ENCODE measurements at places on chromosomes 5 and 9.

- DNase-seq, result no peak
These were observed 48.9 kb upstream of the CACNA1B start for GRCh38 chr9:137828527-137829259.

DNA sequence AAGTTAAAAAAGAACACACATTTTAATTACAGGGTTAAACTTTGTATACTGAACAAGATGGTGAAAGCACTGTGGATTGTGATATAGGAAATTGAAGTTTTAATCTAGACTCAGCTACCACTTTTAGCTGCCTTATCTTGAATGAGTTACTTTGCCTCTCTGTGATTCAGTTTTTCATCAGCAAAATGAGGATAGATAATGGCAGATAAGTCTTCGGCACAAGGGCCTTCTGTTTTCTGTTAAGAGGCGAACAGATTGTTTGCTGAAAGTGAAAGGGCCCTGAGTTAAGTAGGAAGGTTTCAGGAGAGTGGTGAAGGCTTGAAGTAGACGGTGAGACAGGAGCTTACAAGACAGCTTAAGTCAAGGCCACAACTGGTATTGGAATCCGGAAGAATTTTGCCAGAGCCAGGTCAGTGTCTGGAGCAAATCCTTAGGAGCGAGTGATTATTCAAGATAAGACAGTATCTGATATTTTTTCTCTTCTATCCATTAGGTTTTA, 7.8 kb downstream of the RARS1 start:
- no peak for DNase-seq

- no peak for DNase-seq
These were observed 128.7 kb upstream of the SEMA6A start for GRCh38 chr5:116703328-116703727.

DNA sequence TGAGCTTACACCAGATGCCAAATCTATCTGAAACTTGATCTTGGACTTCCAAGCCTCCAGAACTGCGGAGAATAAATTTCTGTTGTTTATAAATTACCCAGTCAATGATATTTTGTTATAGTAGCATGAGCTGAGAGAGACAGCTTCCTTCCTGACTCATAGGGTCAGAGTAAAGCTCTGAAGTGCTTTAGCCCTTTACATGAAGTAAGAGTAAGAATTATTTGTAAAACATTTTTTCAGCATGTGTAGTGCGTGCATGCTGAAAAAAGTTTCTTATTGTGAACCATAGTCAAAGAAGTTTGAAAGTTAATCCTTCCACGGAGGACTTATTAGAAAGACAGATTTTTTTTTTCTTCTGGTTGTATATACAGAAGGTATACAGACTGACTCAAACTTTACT, 172.4 kb downstream of the DMRT2 start:
- DNase-seq, result no peak

- no peak for DNase-seq
These were observed 51.6 kb downstream of the ALG2 start for GRCh38 chr9:99169982-99170761.

DNA sequence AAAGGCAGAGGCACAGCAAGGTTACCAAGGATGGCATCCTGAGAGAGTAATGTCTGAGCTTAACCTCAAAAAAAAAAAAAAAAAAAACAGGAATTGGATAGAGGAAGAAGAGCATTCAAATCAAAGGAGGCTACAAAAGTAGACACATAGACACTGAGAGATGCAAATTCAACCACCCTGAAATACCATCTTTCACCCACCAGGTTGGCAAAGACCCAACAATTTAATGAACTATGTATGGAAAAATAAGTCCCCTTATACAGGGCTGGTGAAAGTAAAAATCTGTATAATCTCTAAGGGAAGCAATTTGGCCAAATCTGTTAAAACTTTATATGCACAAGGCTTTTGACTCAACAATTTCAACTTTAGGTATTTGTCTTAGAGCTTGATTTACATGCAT, 4.9 kb downstream of the NADK2 start:
- no peak for DNase-seq

DNA sequence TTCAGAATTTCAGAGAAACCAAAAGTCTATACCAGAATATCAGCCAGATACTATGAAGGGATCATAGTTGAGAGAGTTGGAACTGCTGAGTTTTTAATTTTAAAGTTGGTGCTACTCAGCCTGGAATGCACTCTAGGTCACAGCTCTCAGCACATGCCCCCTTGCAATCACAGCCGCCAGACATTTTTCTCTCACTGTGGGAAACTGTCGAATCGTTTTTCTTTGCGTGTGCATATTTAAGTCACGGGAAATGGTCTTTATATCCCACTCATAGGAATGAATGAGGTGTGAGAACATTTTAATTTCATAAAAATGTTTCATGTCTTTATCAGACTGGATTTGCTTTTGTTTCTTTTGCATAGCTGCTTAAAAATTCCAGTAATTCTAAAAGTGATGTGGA, 12.2 kb upstream of the SPDL1 start:
- DNase-seq, result no peak

GRCh38 chr5:523441-524222, 617 bp downstream of the SLC9A3 start:
- no peak for DNase-seq

DNA sequence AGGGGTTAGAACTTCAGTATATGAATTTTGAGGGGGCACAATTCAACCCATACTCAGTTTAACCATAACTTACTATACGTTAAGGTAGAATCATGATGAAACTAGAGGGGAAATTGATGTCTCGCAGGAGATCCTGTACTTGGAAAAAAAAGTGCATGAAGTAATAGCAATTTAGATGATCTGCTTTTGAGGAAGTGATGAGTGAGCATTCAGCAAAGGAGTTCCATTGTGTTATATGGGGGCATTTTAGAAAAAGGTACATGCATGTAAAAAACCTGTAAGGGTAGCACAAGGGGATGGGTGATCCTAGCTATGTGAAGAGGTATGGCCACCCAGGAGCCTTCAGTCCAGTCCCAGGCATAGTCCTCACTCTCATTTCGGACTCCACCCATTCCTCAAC, 14.8 kb upstream of the TMC1 start:
- no peak for DNase-seq

DNA sequence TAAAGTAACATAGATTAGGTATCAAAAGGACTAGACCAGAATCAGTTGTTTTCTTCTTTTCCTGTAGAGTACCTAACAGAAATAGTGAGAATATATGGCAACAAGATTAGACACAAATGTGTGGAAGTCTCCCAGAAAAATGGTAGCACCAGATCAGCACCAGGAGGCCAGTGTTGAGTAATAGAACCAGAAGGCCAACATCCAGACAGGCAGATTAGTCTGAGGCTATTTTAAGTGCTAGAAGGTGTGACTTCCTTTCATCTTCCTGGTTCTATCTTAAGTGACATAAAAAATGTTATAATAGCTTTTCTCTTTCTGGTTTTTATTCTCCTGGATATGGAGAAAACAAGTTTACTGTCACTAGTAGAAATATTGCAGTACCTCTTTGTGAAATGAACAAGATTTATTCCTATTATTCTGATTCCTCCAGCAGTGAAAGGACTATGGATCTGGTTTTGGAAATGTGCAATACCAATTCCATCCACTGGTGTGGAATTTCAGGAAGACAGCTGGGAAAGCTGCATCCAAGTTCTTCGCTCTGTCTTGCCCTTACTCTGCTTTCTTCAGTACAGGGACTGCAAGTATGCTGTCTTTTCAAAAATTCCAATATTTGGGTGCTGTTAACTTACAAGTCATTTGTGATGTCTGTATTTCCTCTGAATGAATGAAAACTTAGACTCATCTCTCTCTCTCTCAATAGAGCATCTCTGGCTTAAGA, 39.1 kb downstream of the SHLD3 start:
- DNase-seq, result no peak

DNA sequence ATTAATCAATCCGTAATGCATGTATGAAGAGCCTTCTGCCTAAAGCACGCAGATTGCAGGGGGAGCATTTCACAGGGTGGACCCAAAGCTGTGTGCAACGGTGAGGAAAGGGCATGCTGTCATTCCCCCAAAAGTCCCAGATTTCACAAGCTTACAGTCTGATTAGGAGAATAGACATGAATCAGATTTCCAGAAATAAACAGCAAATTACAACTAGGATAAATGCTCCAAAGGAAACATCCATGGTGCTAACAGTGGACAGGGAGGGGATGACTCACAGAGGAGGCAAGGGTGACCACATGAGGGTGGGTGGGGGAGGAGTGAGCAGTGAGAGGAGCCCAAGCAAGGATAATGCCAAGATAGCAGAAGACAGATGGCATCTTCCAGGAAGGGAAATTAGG, 258.4 kb upstream of the TAS2R1 start:
- no peak for DNase-seq

DNA sequence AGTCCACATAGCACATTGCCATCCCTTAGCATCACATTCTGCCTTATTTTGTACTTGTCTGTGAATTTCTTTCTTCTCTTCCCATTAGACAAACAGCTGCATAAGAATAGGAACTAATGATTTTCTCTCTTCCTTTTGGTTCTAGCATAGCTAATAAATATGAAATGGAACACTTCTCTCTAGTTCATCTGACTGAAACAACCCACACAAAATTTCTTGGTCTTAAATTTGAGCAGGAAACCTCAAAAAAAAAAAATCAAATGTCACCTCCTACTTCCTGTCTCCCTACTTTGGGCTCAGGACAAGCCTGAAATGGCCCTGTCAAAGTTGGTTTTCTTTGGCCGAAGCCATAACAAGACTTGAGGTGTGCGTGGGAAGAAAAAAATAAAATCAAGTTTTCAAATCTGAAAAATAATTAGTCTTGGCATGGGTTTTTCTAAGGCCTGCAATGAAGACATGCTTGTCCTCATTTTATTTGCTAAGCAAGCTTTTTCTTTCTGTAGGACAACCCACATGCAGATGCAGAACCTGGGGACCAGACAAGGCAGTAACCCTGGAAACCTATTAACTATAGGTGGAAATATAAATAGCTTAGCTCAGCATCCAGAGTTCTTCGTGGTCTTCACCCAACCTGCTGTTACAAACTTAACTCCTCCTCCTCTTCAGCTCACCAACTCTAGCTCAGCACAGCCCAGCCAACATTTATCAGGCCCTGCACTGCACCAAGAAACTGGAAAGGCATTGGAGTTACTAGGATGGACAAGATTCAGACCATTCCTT, 523.5 kb upstream of the KLF4 start:
- DNase-seq, result no peak

DNA sequence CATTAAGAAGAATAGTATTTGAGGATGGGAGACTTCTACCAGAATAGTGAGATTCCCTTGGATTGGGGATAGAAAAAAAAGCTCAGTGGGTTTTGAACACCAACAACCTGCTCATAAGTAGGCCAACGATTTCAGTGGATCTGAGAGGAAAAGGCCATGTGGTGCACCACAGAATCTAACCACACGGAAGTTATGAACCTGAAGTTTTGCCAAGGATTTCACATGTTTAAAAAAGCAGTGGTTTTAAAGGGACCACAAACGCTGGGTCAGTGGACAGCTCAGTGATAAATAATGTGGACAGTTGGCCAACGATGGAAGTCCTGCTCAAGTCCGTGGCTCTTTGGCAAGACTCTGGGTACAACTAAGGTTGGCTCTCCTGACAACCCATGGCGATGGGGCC, 107.2 kb upstream of the TXNDC8 start:
- no peak for DNase-seq

- DNase-seq, result no peak
These were observed 27.0 kb downstream of the POU4F3 start for GRCh38 chr5:146365618-146366017.

GRCh38 chr5:102794047-102794446, 38.9 kb downstream of the PAM start:
- DNase-seq, result no peak

- no peak for DNase-seq
These were observed 31.0 kb upstream of the ISOC1 start for GRCh38 chr5:129063483-129064113.

- DNase-seq, result no peak
These were observed 102.1 kb upstream of the RANBP3L start for GRCh38 chr5:36403632-36404311.

DNA sequence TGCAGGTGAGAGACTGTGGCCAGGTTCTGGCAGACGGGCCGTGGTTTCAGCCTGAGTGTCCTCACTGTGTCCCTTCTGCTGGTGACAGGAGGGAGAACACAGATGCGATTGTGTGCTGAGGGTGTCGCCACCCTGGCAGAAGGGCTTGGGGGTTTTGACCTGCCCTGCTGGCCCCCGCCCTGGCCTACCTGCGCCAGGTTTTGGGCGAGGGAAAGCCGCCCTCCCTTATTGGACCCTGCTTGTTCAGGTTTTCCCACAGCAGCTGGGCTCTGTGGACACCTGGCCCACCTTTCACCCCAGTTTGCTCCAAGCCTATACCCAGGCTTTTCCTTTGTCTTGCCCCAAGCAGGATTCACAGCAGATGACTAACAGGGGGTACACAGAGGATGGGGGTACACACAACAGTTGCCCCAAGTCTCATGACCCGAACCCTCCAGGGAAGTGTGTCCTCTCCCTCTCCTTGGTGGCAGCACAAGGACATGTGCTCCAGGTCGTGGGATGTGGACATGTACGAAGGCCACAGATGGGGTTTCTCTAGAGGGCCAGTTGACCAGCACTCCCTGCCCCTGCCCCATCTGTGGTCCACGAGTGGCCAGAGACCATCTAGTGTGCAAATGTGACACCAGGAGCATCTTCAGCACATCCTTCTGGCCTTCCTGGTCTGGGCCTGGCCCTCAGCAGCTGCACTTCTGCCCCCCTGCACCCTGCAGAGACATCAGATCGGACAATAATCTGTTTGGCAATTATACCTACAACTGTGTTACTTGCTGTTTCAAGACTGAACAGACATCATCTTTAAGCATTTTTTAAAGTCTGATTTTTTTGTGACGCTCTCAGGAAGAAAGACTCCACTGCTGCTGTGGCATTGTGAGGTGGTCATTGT, 265.8 kb upstream of the IRX4 start:
- DNase-seq, result no peak

DNA sequence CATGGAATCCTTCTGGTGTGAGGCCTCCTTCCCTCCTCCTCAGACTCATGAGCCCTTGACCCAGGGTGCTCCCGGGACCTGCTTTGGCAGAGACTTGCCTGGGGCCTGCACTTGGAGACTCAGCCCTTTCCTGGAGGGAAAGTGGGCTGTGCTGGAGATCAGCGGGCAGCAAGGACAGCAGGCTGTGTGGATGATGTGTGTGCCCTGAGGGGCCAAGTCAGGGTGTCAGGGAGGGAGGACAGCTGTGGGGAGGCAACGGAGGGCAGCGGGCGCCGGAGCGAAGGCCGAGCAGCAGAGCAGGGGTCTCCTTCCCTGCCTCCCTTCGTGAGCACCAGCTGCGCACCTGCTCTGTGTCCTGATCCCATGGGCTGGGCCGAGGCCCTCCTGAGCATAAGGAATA, 6.1 kb upstream of the CSF2 start:
- no peak for DNase-seq

- DNase-seq, result peak; percentile 72
These were observed at the start of gene SH3PXD2B for GRCh38 chr5:172454358-172455086. TSS of gene SH3PXD2B (minus strand) at chr5:172454525. CDS start at chr5:172454352, 173 bp downstream.

GRCh38 chr9:102986425-102986824, 8.7 kb upstream of the CYLC2 start:
- no peak for DNase-seq
